ENCODE measurements at places on chromosomes 11 and 22.
A peak's percentile ranks its signal among the peaks of the same experiment; 100 is the strongest.

DNA sequence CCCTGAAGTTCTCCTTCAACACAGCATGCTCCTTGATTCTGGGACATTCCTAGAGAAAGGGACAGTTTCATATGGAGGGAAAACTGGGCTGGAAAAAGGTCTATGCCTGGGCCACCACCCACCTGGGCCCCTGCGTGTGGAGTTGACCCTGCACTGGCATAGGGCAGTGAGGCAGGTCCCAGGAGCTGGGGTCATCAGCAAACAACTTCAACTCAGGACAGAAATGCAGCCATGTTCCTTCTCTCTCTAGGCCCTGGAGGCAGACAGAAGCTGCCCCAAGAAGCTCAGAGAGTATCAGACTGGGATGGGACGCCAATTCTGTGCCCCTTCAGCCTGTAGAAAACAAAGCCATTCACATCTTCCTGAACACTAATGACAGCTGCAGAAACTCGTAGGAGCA lies 34.9 kb downstream of the RTL6 start:
- no peak for DNase-seq

GRCh38 chr11:34223021-34223813 lies 117.8 kb downstream of the NAT10 start:
- DNase-seq, result no peak

GRCh38 chr11:44379141-44380008 lies 69.4 kb upstream of the ALX4 start:
- no peak for DNase-seq

DNA sequence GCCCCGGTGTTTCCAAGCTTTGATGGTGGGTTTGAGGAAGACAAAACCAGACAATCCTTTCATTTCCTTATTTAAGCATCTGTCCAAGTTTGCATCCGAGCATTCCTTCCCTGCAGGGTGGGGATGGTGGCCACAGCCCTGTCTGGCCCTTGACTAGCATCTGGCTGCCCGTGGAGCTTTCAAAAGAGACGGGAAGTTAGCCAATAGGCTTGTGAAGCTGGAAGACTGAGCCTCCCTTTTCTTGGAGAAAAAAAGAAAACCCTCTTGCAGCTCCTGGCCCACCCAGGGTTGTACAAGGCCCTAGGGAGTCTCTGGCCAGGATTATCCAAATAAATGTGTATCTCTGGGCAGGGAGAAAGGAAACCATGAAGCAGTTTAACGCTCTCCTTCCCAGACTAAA lies 60.6 kb downstream of the MICAL2 start:
- DNase-seq, result no peak

GRCh38 chr11:75350743-75351540 lies 519 bp downstream of the ARRB1 start:
- DNase-seq, result peak; percentile 32

DNA sequence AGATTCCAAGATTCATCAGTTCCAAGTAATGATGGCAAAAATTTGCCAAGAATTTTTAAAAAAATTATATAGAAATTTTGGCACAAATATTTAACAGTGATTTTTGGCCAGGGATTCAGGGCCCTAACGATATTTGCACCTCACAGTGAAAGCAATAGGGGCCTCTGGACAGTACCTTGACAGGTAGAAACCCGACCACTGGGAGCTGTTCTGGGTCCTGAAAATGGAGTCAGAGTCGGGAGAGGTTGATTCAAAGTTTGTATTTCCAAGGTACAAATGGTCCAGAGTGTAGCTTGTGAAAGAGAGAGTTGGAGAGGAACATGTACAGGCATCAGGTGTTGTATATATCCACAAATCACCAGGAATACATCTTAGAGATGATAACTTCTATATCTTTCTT lies 41.6 kb downstream of the MRGPRX2 start:
- DNase-seq, result no peak

- no peak for DNase-seq
Measured at GRCh38 chr22:43409800-43410199, 2.0 kb upstream of the MPPED1 start.

DNA sequence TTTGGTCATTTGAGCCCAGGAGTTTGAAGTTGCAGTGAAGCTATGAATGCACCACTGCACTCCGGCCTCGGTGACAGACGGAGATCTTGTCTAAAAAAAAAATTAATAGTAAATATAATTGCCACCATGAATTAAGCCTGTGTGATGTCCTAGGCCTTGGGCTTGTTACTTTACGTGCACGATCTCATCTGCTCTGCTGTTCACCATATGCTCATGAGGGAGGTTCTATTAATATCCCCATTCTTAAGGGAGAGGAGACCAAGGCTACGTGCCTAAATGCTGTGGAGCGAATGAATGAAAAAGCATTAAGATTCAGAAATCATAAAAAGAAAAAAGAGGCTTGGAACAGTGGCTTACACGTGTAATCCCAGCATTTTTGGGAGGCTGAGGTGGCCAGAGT lies 2.6 kb upstream of the ATG2A start:
- DNase-seq, result no peak
